IMR-90 (cell line): ENCODE measurements at places on chromosomes 3 and 15. TPM values are rescaled to one million over a fixed set of nuclear protein-coding genes. Genes with fewer than 3 reads are reported as not detected.

GOLGA6D gene
- not detected in 2 replicates for total RNA-seq

COL6A6 gene
- total RNA-seq: not detected in 2 replicates

CACNA2D3 gene
- 0.28 and 0.36 TPM in 2 replicates for total RNA-seq

EPHB1 gene
- under 0.01 and 0.36 TPM in 2 replicates for total RNA-seq

MAPK6 gene
- 60.6 and 84.2 TPM in 2 replicates for total RNA-seq

UROC1 gene
- not detected in 2 replicates for total RNA-seq

ASB14 gene
- total RNA-seq: not detected in 2 replicates

RLBP1 gene
- total RNA-seq: not detected in 2 replicates

VGLL3 gene
- total RNA-seq: 96.7 and 97.3 TPM in 2 replicates

IL12A gene
- 0.90 and 1.1 TPM in 2 replicates for total RNA-seq

LRTM1 gene
- total RNA-seq: not detected in 2 replicates
